Diencephalon (tissue), 1 donor: ENCODE measurements at places on chromosomes 12 and 14. TPM values are rescaled to one million over a fixed set of nuclear protein-coding genes. Genes with fewer than 3 reads are reported as not detected.

The ARHGAP9 gene
- 2.1 TPM for total RNA-seq

The MDGA2 gene
- 84.4 TPM for total RNA-seq

The TAS2R30 gene
- 9.5 TPM for total RNA-seq

The KMT2D gene
- 29.8 TPM for total RNA-seq

The FSCB gene
- not detected for total RNA-seq

The SLC2A3 gene
- 74.5 TPM for total RNA-seq

The TSFM gene
- total RNA-seq = 28.6 TPM

The CKAP4 gene
- 40.6 TPM for total RNA-seq

The GNB3 gene
- 3.2 TPM for total RNA-seq

The AMDHD1 gene
- 1.6 TPM for total RNA-seq

The GPR162 gene
- total RNA-seq = 87.9 TPM

The SLC8A3 gene
- total RNA-seq = 70.4 TPM

The PZP gene
- total RNA-seq = 0.23 TPM

The WNT1 gene
- total RNA-seq = not detected

The DLST gene
- 40.4 TPM for total RNA-seq

The SERPINA5 gene
- total RNA-seq = 0.69 TPM

The PLEKHG3 gene
- 9.9 TPM for total RNA-seq
